ENCODE measurements at places on chromosomes 16 and 17. TPM values are rescaled to one million over a fixed set of nuclear protein-coding genes. Genes with fewer than 3 reads are reported as not detected.

NPW gene
- total RNA-seq = 226 TPM

PIPOX gene
- 1.8 TPM for total RNA-seq

GUCY2D gene
- 1.4 TPM for total RNA-seq

CRHR1 gene
- total RNA-seq = 0.12 TPM

MARVELD3 gene
- total RNA-seq = 20.9 TPM

LPO gene
- not detected for total RNA-seq

GSE1 gene
- total RNA-seq = 90.2 TPM

ZCCHC14 gene
- 37.8 TPM for total RNA-seq

ATF7IP2 gene
- total RNA-seq = 7.4 TPM

MYH8 gene
- not detected for total RNA-seq

- no peak for DNase-seq
Observed at GRCh38 chr17:78272181-78272913, 40.9 kb downstream of the TMEM235 start.

DNA sequence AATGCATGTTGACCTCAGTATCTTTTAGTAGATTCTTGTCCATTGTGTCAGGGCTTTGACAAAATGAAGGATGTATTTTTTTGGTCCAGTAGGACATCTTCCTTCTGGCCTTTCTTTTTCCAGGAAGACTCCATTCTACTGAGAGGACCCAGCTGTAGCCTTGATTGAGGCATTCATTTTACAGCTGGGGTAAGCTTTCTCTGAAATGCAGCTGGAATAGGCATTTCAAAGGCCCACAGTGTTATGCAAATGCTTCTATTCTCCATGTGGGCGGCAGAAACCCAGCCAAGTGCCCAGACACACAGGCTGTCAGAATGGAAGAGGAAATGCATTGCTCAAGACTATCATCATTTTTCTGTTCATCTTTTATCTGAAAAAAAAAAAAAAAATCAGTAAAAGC is 629.0 kb upstream of the CDH8 start:
- DNase-seq = no peak

- DNase-seq = no peak
Observed at GRCh38 chr16:351804-352520, 561 bp downstream of the AXIN1 start.

DNA sequence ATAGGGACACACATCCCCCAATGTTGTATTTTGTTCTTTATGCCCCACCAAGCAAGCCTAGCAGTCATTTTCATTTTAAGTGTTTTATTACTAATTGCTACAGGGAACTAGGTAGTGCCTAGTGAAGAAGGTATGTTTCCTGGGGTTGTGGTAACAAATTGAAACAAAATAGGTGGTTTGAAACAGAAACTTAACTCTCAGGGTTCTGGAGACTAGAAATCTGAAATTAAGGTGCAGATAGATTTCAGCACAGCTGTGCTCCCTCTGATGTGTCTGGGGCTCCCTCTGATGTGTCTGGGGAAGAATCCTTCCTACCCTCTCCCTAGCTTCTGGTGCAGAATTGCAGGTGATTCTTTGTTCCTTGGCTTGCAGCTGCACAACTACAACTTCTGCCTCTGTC is 390.1 kb downstream of the ZFHX3 start:
- no peak for DNase-seq

GRCh38 chr16:57004387-57005250 is 15.3 kb downstream of the NLRC5 start:
- no peak for DNase-seq

DNA sequence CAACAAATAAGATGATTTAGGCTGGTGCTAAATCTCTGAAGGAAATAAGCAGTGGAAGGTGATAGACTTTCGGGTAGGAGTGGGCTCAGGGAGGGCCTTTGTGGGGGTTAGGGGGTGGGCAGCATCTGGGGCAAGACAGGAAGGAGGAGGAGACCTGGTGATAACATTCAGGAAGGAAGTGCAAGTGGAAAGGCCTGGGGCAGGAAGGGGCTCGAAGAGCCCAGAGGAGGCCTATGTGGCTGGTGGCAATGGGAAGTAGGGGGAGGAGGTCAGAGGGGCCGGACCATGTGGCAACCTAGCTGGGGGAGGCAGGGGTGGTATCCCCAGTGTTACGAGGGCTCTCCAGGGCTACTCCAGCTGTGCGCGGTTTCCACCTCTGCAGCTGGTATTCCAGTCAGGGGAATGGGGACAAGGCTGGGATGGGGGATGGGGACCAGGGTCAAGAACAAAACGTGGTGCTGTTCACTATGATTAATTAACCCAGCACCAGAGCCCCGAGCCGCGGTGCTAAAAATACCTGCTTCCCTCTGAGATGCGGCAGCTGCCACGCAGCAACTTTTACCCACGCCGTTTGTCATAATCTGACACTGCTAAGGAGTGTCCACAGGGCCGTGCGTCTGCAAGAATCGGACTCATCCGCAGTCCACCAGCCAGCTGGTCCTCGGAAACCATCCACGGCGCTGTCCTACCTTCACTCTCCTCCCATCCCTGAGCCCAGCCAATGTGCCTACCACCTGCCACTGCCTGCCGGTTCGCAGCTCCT is 5.2 kb upstream of the CCDC182 start:
- DNase-seq = no peak

DNA sequence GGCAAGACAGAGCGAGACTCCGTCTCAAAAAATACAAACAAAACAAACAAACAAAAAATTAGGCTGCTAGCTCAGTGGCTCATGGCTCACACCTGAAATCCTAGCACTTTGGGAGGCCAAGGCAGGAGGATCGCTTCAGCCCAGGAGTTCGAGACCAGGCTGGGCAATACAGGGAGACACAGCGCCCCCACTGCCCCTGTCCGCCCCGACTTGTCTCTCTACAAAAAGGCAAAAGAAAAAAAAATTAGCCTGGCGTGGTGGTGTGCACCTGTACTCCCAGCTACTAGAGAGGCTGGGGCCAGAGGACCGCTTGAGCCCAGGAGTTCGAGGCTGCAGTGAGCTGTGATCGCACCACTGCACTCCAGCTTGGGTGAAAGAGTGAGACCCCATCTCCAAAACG is 531 bp upstream of the CDH1 start:
- DNase-seq = no peak

GRCh38 chr16:65793781-65794180 is 572.7 kb upstream of the CDH5 start:
- DNase-seq = no peak

DNA sequence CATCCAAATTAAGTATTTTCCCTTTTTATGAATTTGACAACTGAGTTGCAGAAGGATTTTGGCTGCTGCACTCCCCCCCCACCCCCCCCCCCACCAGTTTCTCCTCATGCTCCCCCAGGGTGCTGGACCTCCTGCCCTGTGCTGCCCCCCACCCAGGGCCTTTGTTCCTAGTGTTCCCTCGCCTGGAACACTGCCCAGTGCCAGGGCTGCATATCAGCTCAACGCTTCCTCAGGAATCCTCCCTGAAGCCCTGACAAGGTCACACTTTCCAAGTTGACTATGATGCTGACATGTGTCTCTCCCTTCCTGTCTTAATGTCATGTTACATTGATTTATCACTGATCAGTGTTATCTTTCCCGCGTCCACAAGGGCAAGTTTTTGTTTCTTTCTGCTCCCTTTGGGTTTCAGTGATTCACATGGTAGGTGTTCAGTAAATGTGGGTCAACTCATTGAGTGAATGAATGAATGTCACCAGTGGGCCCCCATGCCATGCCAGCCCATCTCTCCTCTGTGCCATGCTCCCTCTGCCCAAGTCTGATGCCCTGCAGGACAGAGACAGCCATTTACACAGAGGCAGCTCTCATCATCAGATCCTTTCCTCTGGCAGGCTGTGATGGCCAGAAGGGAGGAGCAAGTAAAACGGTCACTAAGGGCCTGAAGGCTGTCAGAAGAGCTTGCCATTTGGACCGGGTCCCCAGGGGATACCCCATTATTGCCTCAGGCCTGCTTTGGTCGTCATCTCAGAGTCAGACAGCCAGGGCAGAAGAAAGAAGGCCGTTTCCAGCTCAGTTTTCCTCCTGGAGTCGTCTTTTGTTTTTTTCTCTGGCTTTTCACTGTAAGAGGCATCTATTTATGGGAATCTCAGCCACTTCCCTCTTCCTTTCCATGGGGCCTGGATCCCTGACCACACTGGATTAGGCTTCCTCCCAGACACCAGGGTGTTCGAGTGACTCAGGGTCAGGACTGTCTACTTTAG is 386.2 kb downstream of the SNX29 start:
- DNase-seq = no peak

- DNase-seq = no peak
Observed at GRCh38 chr17:74218436-74218835, 5.1 kb downstream of the TTYH2 start.

DNA sequence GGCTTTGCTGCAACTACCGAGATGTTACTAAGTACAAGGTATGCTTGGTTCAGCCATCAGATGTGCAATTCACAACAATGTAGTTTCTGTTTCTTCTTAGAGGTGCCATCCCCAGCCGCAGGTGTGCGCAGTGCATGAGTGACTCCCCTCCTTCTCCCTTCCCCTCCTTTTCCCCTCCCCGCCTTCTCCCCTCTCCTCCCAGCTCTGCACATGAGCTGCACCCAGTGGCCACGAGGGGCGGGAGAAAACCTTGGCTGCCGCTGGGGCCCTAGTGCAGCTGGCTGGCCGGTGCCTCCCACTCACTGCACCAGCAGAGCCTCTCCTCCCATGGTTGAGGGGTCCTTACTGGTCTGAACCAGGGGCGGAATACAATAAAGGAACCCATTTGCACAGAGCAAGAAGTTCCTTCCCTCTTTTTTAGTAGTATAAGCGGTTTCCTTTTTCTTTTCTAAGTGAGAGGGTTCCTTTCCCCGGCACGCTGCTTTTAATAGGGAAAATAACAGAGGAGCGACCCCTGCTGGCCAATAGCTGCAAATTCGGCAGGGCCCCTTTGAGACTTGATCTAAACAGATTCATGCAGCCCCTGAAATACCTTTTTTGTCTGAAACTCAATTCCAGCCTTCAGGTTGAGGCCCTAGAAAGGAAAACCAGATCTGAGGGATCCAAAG is 7.8 kb upstream of the CCL15 start:
- DNase-seq = no peak

GRCh38 chr16:51638339-51639135 is 487.5 kb upstream of the SALL1 start:
- DNase-seq = no peak

DNA sequence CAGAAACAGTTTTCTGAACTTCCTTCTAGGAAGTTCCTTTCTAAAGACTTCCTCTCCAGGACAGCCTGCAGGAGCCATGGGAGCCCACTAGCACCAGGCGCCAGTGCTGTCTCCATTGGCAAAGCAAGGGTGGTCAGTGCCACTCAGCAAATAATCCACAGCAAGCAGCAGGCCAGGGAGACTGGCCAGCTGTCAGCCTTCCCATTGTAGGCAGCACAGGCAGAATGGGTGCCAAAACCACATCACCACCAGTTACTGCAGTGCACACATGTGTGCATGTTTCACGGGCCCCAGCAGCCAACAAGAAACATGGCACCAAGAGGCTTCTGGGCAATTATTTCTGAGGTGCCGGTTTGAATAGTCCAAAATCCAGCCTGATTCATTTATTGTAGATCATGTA is 26.7 kb downstream of the DNASE1 start:
- no peak for DNase-seq

DNA sequence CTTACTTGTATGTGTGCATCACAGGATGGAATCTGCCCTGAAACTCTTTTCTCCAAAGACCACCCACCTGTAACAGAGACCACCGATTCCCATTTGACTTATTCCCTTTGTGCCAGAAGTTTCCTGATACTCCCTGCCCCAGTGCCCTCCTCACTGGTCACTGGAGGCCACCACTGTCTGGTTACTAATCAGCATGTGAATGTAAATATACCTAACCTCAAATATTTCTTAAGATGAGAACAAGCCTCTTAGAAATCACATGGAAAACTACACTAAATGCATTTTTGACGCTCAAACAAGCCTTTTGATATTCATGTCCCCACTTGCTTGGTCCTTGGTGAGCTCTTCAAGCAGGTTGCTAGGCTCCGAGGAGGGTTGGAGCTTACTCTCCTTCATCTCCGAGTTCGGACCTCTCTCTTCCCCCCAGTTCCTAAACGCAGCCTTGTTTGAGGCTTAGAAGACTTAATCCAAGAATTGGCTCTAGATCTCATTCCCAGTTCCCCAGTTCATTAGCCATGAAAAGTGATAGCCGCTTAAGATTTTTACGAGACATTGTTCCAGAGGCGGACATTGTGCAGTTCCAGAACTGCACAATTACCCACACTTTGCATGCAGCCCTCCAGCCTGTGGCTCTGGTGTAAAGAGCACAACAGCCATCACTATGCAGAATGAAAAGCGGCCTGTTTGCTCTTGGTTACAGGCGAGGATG is 579.2 kb upstream of the PSMD7 start:
- DNase-seq = no peak
